Stimulated activated CD4-positive, alpha-beta T cell treated with anti-CD3 and anti-CD28 coated beads, Interleukin-15, amount 100 ng/mL, for 48 hours (primary cell): ENCODE measurements at places on chromosomes 6 and 20.

DNA sequence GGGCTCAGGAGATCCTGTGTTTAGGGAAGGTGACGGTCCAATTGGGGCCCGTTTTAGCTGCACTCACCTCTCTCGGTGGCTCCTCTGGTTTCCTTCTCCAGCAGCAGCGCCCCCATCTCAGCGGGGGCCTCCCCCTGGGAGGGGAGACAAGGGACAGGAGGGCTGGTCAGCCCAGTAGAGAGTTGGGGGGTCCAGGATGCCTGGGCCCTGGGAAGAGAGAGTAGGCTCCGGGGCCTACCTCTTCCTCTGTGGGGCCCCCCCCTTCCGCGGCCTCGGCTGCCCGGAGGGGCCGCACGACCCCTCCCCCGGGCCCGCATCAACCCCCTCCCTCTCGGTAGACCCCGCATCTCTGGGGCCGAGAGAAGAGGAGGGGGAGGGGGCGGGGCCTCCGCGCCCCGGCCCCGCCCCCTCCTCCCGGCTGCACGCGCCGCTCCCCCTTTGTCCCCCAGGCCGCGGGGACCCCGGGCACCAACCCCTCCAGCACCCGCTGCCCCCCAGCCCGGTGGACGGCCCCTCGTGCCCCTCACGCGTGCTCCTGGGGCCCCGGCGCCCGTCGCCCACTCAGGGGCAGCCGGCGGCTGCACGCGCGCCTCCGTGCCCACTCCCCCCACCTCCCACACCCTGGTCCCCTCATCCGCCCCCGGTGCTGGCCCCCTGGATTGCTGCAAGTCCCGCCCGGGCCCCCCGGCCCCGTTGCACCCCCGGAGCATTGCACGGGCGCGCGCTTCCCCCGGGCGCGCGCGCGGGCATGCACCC, 464 bp downstream of the EHMT2 start:
- DNase-seq: no peak

- DNase-seq: no peak
Observed at GRCh38 chr20:44582311-44583025, at the start of gene PKIG. Gene PKIG, plus strand, starts transcription at chr20:44582579. Its CDS starts 31,978 bp downstream, at chr20:44614557.

DNA sequence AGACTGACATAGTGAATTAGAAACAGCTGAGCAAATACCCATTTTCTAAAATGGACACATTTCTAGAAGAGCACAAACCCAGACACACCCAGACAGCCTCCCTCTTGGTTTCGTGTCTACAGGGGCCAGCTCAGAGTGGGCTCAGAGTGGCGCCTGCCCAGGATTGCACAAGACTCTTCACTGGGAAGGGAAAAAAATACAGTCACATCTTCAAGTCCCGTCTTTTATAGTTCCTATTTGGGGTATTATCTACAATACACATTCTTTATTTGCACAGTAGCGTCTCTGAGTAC, 246.1 kb upstream of the AFDN start:
- no peak for DNase-seq

- no peak for DNase-seq
Observed at GRCh38 chr20:51914758-51915157, 112.4 kb upstream of the SALL4 start.

- DNase-seq: no peak
Observed at GRCh38 chr20:17236766-17237165, 9.9 kb downstream of the PCSK2 start.

GRCh38 chr6:48098923-48099322, 12.1 kb downstream of the PTCHD4 start:
- no peak for DNase-seq

GRCh38 chr6:161547617-161548016, 273.8 kb upstream of the AGPAT4 start:
- DNase-seq: no peak

DNA sequence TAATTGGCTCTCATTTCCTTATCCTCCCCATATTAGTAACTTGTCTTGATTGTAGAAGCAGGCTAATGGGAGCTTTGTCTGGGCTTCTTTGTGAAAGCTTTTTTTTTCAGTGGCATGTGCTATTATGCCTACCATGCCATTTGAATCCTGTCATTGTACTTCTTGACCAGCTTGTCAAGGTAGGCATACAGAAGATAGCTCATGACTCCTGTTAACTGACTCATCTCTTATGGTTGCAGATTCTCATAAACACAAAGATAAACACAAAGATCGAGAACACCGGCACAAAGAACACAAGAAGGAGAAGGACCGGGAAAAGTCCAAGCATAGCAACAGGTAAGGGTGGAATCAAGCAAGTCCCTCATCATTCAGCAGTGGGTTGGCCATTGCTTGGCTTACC, 32.5 kb downstream of the TOP1 start:
- DNase-seq: no peak

DNA sequence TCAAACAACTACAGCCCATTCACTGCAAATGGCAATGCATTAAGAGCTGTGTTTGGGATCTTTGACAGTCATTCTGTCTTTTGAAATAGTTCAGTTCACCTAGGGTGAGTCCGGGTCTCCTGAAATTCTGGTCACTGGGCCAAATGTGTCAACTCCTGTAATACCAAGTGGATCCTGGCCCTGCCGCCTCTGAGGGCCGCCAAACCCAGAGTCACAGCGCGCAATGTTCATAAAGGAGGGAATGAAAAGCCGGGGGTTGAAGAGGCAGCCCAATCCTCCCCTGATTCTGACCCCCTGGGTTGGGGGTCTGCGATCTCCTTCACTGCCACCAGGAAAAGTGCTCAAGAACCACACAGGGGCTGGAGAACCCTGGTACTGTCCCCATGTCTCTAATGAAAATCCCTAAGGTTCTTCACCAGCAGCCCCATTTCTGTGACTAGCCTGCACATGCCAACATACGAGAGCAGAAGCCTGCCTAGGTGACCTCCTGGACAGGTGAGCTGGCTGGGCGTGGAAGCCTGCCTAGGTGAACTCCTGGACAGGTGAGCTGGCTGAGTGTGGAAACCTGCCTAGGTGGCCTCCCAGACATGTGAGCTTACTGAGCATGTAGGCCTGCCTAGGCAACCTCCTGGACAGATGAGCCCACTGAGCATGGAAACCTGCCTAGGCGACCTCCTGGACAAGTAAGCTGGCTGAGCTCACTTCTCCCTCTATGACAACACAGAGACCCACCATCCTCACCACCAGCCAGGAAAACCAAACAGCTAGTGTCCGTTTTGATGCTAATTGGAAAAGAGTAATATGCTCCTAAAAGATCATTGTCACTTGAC, 16.1 kb upstream of the APMAP start:
- no peak for DNase-seq

GRCh38 chr6:5534643-5535042, 273.3 kb downstream of the FARS2 start:
- no peak for DNase-seq

DNA sequence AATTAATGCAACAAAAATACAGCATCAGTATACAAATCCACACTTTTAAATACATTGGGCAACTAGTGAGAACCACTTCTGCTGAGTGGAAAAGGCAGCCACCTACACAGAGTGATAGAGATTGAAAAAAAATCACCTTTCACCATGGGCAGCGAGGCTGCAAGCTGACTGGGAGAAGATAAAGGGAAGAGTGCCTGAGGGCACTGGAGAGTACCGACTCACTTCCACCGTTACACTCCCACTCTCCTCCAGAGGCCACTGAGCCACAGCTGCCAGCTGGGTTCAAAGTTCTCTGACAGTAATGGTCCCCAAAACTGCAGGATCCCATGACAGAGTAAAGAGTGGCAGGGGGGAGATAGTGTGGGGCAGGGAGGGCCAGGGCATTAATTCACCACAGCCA, 24.1 kb downstream of the PXT1 start:
- DNase-seq: no peak

- no peak for DNase-seq
Observed at GRCh38 chr6:128504003-128504654, 16.3 kb downstream of the PTPRK start.
